ENCODE measurements at places on chromosomes 3 and 15. TPM values are rescaled to one million over a fixed set of nuclear protein-coding genes. Genes with fewer than 3 reads are reported as not detected.

Gene PROK2
- total RNA-seq, result 1.4 TPM

Gene TGM4
- total RNA-seq, result not detected

- H3K27ac ChIP-seq, result no peak overlapping the region
- H3K4me3 ChIP-seq, result no peak overlapping the region
- no peaks in the 10 kb centered on the region for H3K27me3 ChIP-seq
- H3K36me3 ChIP-seq, result no peaks in the 10 kb centered on the region
- H3K4me1 ChIP-seq, result no peaks in the 10 kb centered on the region
- no peak for DNase-seq
Observed at GRCh38 chr15:25954398-25954797, 91.3 kb upstream of the ATP10A start.

DNA sequence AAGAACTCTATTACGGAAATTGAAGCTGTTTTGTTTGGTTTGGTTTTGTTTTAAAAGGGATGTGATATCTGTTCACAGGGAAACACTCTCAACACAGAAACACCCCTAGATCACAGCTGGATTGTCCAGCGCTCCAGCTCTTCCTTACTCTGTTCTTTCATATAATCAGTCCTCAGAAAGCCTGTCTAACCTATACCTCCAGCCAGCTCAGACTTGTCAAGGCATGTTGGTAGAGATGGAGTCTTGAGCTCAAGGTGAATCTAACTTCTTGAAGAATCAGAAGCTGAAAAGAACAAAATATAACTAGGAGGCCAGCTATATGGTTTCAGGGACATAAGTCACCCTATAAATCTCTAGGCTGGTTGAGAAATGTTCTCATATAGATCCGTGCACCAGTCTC lies 110.2 kb upstream of the EPHA3 start:
- no peaks in the 10 kb centered on the region for H3K27me3 ChIP-seq
- no peak for DNase-seq
- H3K36me3 ChIP-seq, result peaks cover 3% of the 10 kb centered on the region
- no peak overlapping the region for H3K27ac ChIP-seq

All from H9 (cell line).